Fibroblast of mammary gland (primary cell): ENCODE measurements at places on chromosomes 3 and 15.
A peak's percentile ranks its signal among the peaks of the same experiment; 100 is the strongest.

DNA sequence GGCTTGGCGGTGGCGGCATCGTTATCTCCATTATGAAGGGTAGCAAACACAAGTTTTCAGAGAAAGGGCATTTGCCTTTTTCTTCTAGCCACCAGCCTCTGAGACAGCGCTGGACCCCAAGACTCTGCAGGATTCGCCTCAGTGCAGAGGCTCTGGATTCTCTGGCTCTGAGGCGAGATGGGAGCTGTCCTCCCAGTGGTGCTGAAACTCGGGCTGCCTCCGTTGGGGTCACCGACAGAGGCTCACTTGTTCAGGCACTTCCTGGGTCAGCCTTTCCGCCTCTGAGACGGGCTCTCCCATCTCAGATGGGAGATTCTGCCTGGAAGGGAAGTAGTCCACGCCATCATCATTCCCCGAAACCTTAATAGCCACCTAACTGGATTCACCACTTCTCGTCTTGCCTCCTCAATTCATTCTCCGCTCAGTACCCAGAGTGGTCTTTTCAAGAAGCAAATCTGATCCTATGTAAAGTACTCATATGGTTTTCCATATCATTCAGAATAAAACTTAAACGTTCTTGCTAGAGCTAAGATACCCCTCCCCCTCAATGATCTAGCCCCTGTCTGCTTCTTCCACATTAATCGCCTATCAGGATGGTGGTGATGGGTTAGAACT, 76.9 kb downstream of the RHCG start:
- peak; percentile 28 for DNase-seq

- DNase-seq = no peak
Measured at GRCh38 chr15:73978896-73979295, 13.2 kb downstream of the STOML1 start.

DNA sequence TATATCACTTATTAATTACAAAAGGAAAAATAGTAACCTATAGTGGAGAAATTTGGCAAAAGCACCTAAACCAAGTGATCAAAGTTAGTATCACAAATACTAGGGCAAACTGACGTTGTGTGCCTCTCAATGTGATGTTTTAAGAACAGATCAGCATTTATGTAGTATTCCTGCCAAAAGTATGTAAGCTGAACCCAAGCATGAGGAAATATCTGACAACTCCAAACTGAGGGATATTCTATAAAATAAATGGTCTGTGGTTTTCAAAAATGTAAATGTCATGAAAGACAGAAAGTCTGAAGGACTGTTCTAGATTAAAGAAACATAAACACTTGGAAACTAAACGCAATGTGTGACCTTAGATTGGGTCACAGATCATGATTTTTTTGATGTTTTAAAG, 34.3 kb upstream of the PIK3CA start:
- DNase-seq = peak; percentile 47

GRCh38 chr15:31024330-31024729, 32.9 kb upstream of the MTMR10 start:
- peak; percentile 82 for DNase-seq

- no peak for DNase-seq
Measured at GRCh38 chr3:105622169-105622568, 246.6 kb downstream of the CBLB start.

DNA sequence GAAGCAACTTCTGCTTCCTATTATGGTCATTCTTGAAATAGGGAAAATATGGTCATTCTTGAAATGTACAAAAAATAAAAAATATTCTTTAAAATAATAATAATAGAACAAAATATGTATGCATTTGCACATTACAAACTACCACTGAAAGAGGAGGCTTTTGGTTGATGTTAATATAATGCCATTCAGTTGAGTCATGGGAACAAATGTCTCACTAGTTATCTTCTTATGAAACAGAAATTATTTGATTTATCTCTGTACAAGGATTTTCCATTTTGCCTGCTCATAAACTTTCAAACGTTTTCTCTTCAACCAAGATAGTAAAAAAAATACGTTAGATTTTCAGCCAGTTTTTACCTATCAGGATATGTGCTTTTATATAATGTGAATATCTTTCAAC, 1662.7 kb downstream of the OTOL1 start:
- no peak for DNase-seq

- DNase-seq = no peak
Measured at GRCh38 chr3:14512281-14512941, 27.7 kb downstream of the GRIP2 start.

GRCh38 chr3:164113371-164114332, 964.6 kb downstream of the SI start:
- no peak for DNase-seq

DNA sequence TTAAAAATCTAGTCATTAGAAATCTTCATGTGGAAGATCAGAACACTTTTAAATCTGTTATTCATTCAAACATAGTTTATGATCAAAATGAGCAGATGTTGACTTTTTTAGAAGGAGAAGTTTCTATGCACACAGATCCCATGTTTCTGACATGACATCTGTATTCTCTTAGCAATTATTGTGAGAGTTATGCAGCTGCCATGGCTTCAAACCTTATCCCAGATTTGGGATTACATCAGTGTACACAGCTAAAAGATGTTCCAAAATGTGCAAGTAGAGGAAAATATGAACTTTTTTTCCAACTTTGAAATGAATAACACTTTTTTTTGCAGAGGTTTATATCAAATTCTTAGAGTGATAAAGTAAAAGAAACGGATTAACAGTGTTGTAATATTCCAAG, 1166.9 kb downstream of the ZPLD1 start:
- DNase-seq = no peak
